Activated B cell treated with CpG ODN at 0.5 μM for 24 hours (primary cell): ENCODE measurements at places on chromosomes 1 and 21. TPM values are rescaled to one million over a fixed set of nuclear protein-coding genes. Genes with fewer than 3 reads are reported as not detected.

GRCh38 chr1:210292231-210292871 is 36.4 kb upstream of the HHAT start:
- no peak overlapping the region for H3K27ac ChIP-seq
- H3K4me3 ChIP-seq: peak overlapping the region; percentile 58
- peaks cover 39% of the 10 kb centered on the region for H3K27me3 ChIP-seq

The PGLYRP3 gene
- not detected in 2 replicates for total RNA-seq

GRCh38 chr1:49052102-49052501 is 275.4 kb upstream of the BEND5 start:
- no peaks in the 10 kb centered on the region for H3K27me3 ChIP-seq
- H3K4me1 ChIP-seq: no peaks in the 10 kb centered on the region
- no peak overlapping the region for H3K4me3 ChIP-seq
- no peaks in the 10 kb centered on the region for H3K36me3 ChIP-seq
- no peak overlapping the region for H3K27ac ChIP-seq
- no peak for DNase-seq

The MARK1 gene
- 3.8 and 5.7 TPM in 2 replicates for total RNA-seq

DNA sequence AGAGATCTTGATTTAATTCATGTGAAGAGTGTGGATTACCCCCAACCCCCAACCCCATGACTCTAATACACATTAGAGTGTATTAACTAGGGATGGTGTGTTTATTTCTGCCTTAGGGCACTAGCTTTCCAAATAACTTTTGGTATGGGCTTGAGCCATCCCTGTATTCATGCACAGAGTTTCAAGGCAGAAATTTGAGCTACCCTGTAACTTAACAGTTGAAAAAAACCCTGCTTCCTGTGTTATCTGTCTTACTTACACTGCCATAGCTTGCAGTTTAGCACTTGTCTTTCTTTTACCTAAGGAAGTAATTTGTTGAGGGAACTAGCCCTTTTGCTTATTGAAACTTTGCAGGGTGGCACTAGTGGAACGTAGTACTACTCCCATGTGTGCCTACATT is 6.3 kb downstream of the SRSF11 start:
- H3K27me3 ChIP-seq: no peaks in the 10 kb centered on the region
- no peak overlapping the region for H3K27ac ChIP-seq
- peaks cover 70% of the 10 kb centered on the region for H3K36me3 ChIP-seq
- no peak for DNase-seq
- peaks cover 36% of the 10 kb centered on the region for H3K4me1 ChIP-seq
